ENCODE measurements at places on chromosomes 2 and 18. TPM values are rescaled to one million over a fixed set of nuclear protein-coding genes. Genes with fewer than 3 reads are reported as not detected.

DNA sequence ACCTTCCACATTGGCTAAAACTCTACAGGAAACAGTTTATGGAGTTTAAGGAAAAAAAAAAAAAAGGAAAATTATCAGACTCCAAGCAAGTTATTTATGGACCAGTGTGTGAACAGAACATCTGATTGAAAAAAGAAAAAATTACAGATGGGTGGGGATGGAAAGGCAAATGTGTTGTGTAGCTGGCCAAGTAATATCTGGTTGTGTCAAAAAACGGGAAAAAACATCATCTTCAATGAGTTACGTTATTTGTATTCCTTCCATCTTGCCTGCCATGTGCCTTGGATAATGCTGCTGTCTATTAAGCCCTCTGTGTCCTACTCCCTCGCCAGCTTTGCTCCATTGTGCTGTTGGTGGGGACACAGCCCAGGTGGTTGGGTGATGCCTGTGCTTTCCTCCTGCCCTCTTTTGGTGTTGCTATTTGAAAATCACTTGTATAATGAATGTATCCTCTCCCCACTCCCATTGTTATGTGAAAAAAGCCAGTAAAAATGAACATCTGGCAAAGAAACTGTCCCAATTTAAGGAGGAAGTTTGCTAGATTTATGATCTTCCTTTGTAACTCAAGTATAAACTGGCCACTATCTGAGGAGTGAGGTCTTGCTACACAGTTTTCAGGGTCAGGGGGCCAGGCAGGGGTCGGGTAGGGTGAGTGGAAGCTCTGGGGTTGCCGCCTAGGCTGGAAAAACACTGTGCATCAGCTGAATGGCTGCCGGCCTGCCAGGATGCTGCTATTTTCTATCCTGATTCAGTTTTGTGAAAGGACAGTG lies 155.9 kb downstream of the FMNL2 start:
- DNase-seq = peak; percentile 68

Gene TGOLN2
- 124 TPM for total RNA-seq

DNA sequence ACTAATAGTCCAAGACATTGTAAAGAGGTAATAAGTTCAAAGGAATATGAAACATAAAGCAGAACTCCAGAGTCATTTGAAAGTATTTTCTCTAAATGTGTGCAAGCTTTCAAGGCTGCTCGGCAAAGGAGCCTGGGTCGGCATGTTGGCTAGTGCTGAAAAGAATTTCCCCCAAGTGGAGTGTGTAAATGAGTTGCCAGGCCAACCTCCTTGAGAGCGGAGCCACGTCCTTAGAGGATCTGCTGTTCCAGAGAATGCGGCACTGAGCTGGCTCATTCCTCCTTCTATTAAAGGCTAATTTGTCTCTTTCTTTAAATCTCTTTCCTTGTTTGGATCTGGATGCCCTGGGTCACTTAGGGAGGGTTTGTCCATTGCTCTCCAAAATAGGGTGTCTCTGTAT lies 127.5 kb downstream of the RDH14 start:
- no peak for DNase-seq

Gene IL1F10
- total RNA-seq = not detected

GRCh38 chr18:75003764-75004690 lies 204.9 kb downstream of the PTGR3 start:
- no peak for DNase-seq

- no peak for DNase-seq
These were observed 146.3 kb downstream of the TXNL1 start for GRCh38 chr18:56492136-56492535.

DNA sequence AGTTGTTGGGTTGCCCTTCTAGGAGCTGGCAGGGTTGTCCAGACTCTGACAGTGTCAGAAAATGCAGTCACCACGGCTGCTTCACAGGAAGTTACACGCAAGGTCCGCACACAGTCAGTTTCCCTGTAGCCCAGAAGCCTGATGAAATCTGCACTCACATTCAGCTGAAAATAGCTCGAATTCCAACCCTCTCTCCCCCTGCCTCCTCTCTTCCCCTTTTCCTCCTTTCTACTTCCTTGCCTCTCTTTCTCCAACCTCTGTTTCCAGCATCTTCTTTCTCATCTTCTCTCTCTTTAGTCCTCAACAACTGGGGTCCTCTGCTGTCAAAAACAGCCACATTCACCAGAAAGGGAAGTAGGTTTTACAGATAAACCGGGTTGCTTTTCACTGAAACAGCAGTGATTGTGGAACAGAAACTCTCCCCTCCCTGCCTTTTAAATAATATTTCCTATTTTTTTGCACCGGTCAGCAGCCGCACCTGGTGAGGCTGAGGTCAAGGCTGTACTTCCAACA lies 69.3 kb downstream of the BCL11A start:
- no peak for DNase-seq

DNA sequence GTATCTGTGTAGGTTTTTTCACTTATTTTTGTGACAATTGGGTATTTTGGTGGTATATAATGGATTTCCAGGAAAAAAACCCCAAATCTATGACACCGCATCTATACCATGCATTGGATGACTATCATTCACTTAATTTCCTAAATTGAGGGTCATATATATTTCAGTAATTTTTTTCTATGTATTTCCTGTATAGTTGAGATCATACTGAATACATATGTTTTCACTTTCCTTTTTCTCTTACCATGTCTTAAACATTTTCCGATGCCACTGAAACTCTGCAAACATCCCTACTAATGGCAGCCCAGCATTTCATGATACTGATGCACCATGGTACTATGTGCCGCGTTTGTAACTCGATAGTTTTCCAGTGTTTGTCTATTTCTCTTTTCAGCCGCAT lies 40.4 kb downstream of the CDKL4 start:
- DNase-seq = no peak

DNA sequence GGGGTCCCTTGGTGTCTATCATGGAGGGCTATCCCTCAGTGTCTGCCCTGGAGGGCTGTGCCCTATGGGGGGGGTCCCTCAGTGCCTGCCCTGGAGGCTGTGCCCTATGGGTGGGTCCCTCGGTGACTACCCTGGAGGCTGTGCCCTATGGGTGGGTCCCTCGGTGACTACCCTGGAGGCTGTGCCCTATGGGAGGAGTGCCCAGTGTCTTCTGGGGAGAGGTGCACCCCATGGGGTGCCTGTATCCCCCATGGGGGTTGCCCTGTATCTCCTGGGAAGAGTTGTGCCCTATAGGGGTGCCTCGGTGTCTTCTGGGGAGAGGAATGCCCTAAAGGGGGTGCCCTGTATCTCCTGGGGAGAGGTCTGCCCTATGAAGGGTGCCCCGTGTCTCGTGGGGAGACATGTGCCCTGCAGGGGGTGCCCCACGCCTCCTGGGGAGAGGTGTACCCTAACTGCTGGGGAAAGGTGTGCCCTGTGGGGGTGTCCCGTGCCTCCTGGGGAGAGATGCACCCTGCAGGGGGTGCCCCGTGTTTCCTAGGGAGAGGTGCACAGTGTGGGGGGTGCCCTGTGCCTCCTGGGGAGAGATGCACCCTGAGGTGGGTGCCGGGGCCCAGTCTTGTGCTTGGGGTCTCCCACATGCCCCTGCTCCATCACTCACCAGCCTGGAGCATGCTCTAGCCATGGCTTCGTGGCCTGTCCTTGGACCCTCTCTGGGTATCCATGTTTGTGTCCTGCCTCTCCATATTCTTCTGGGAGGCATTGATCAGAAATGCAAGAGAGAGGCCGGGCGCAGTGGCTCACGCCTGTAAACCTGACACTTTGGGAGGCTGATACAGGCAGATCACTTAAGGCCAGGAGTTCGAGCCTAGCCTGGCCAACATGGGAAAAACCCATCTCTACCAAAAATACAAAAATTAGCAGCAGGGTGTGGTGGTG lies 215.6 kb downstream of the HDAC4 start:
- peak; percentile 23 for DNase-seq

Gene RUFY4
- total RNA-seq = not detected

GRCh38 chr18:48541026-48541746 lies 2.4 kb downstream of the CTIF start:
- peak; percentile 95 for DNase-seq

- no peak for DNase-seq
These were observed 267.0 kb downstream of the SRBD1 start for GRCh38 chr2:45344071-45344470.

- no peak for DNase-seq
These were observed 329.1 kb downstream of the SETBP1 start for GRCh38 chr18:45009756-45010155.

Gene SLC16A14
- total RNA-seq = under 0.01 TPM

Gene SLC23A3
- 1.4 TPM for total RNA-seq

Gene LYPD1
- total RNA-seq = 5.9 TPM

- peak; percentile 69 for DNase-seq
These were observed 109.1 kb downstream of the HDAC4 start for GRCh38 chr2:239291475-239292350.

Gene ERBB4
- total RNA-seq = not detected

DNA sequence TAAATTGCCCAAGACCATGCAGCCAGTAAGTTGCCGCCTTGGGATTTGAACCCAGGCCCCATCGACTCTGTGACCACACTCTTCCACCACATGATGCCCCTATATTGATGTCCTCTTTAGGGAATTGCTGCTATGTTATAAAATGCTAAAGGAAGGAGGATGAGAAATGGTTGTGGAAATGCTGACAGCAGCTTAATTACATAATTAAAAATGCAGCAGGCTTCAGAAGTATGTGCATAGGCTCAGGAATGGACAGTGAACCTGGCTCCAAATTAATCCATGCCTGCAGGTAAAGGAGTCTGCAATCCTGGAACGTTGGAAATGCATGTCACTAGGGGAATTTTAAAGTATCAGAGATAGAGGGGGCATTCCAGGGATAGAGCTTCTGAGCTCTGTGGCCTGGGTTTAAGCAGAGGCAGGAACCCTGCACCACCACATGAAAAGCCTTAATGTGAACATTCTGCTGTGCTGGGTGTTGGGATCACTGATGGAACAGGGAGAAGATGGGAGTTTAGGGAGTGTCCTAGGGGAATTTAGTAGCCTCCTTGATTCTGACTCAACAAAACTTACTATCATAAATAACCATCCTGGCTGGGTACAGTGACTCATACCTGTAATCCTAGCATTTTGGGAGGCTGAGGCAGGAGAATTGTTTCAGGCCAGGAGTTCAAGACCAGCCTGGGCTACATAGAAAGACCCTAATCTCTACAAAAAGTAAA lies 76.1 kb upstream of the CCDC85A start:
- no peak for DNase-seq

Gene SATB2
- total RNA-seq = 54.5 TPM

DNA sequence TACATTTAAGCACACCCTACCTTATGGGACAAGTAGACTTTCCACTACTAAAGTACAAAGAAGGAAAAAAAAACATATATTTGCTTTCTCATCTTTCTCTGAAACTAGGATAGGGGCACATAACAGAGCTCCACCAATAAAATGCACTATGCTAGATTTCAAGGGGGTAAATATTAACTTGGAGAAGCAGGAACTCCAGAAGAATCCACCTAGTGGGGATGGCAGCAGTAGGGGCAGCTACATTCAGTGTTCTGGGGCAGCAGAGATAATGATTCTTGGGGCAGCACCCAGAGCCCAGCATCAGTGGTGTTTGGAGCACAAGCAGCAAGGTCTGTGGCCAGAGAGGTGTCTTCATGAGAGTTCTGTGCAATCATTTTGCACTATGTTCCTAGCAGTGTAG lies 64.7 kb downstream of the DTNB start:
- no peak for DNase-seq

- no peak for DNase-seq
These were observed 303.2 kb upstream of the MC4R start for GRCh38 chr18:60675801-60676200.

GRCh38 chr2:235864733-235865515 lies 303.3 kb downstream of the GBX2 start:
- no peak for DNase-seq

Gene RPIA
- total RNA-seq = 6.8 TPM

DNA sequence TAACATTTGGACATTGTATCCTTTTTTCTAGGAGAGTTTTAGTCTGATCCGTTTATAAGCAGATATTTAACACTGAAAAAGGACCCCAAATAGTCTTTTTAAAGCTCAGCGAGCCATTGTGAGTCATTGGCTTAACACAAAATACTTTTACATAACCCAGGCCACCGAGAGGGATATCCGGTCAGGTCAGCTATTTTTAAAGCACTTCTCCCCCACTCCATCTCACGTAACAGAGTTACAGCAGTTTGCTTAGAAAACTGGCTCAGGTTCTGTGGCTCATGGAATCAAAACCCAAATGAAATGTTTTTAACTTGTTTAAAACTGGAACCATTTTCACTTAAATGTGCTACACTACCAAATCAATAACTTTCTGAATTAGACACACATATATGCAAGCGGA lies 23.9 kb downstream of the COL4A3 start:
- no peak for DNase-seq

DNA sequence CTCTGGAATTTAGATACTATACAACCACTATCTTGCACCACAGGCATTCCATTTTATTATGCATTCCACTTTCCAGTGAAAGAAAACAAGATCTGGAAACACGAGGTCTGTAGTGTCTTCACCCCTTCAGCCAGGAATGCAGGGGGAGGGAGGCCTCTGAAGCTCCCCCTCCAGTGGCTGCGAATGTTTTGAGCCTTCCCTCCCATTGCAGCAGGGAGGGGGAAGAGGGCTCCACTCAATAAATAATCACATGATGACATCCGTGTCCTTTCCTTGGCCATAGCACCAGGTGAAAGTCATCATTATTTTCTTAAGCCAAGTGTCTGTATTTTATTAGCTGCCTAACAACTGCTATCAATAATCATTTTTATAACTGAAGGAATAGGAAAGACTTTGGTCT lies 38.6 kb downstream of the ALPK2 start:
- DNase-seq = peak; percentile 92

DNA sequence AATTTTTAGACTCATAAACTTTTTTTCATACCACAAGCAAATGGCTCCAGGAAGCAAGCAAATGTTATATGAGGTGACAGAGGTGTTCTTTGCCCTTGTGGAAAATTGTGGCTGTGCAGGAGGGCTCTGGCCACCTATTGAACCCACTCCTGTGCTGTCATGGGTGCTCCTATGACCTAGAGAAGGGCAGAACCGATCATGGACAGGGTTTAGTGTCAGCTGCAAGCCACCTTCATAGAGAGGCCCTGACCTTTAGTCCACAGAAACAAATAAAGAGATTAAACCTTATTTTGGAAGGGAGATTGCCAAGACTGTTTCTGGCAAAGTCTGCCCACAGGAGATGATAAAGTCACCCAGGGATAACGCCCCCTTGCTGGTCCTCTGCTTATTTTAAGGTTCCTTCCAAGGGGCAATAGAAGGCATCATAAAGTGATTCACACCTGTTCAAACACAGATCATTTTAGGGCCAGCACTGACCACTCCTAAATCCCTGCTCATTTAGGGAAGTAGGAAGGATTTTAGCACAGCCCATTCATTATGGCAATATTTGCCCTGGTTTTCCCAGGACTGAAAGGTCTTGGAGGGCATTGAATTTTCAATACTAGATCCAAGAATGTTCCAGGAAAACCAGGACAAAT lies 26.1 kb upstream of the STAT4 start:
- no peak for DNase-seq

DNA sequence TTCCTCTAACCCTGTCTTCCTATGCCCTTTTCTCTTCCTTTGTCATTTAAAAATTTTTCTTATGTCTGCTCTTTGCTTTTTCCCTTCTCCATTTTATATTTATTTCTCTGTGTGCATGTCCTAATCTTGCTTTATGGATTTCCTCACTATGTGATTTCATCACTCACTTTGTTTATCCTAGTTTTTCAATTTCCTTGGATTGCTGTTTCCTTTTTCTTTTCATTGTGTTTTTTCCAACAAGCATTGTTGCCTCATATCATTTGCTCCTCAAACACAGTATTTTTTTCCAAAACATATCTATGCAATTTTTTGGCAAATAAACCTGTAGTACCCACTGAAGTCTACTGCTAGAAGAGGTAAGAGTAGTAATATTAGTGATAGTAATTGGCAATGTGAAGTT lies 67.4 kb upstream of the PNPT1 start:
- no peak for DNase-seq

Gene POLR1A
- 15.6 TPM for total RNA-seq

- peak; percentile 79 for DNase-seq
These were observed 43.9 kb upstream of the RAPH1 start for GRCh38 chr2:203578759-203579643.

Gene ZNF385B
- total RNA-seq = 1.1 TPM
